ENCODE measurements at places on chromosomes 3 and 15.

DNA sequence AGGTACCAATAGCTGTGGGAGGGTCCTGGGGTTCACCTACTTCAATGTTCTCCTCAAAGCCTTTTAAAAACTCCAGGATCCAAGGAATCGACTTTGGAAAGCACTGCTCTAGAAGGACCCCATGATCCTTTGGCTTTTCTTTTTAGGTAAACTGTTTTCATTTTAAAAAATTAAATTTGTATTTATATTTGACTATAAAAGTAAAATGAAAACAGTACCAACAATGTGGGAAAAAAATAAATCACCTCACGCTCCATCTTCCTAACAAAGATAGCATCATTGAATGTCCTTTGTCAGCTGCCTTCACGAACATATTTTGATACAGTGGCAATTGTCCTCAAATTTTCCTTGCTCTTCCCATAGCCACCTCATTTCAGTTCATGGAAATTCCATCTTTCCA lies 127.5 kb downstream of the PLD1 start:
- no peak for DNase-seq

DNA sequence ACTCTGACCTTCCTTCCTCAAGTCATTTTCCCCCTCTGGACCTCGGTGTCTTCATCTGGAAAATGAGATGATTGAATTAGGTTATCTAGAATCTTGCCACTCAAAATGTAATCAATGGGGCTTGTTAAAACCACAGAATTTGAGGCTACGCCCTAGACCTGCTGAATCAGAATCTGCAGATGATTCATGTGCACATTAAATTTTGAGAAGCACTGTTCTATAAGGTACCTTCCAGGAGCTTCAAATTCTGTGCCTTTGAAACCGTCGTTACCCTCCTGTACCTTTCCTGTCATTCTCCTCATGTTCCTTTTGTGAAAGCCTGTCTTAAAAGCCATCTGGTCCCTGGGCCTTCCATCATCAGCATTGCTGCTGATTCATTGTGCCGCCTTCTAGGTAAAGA lies 172.4 kb upstream of the TOPAZ1 start:
- no peak for DNase-seq

DNA sequence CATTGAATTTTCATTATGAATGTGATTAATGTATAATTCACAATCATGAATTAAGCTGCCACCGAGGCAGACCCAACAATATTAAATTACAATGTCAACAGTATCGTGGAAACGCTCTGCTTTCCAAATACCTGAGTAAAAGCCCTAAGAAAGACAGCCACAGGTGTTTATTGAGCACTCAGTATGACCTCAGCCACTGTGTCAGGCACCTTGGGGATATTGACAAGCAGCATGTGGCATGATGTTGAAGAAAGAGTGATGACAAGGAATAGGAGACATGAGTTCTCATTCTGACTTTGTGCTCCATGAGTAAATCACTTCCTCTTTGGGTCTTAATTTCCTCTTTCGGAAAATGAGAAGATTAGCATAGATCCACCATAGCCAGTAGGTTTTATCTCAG lies 12.8 kb downstream of the C2CD4A start:
- DNase-seq: no peak

DNA sequence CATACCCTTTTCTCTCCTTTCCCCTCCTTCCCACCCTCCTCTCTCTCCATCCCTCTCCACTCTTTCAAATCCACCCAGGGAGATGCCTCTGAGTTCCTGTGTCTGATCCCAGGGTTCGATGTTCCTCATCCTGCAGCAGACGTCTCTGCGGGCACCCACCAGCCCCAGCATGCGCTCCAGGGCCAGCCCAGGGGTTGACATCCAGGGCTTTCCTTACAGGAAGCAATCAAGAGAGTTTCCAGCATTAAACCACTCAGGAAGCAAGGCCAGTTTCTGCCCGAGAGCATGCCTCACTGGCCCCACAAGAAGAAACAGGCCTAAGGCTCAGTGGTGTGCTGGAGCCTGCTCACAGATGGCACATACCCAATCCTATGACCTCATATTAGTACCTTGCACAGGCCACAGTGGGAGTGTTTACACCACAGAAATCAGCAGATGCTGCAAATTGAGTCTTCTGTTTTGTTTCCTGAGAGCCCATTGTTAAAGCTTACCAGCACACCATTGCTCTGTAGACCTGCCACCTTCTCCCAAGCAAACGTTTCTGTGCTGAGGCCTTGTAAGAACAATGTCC lies 13.2 kb downstream of the SLC6A1 start:
- no peak for DNase-seq

GRCh38 chr3:76991165-76991564 lies 48.7 kb upstream of the ROBO2 start:
- DNase-seq: no peak

DNA sequence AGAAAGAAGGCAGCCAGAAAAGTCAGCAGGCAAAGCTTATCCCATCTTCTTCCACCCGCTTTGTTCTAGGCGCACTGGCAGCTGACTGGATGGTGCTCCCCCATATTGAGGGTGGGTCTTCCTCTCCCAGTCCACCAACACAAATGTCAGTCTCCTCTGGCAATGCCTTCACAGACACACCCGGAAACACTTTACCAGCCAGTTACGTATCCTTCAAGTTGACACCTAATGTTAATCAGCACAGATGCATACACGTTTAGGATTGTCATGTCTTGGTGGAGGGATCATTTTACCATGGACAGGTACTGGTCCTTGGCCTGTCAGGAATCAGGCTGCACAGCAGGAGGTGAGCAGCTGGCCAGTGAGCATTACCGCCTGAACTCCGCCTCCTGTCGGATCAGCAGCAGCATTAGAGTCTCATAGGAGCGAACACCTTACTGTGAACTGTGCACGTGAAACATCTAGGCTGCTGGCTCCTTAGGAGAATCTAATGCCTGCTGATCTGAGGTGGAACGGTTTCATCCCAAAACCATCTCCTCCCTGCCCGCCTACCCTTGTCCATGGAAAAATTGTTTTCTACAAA lies 59.1 kb upstream of the PYDC2 start:
- no peak for DNase-seq

DNA sequence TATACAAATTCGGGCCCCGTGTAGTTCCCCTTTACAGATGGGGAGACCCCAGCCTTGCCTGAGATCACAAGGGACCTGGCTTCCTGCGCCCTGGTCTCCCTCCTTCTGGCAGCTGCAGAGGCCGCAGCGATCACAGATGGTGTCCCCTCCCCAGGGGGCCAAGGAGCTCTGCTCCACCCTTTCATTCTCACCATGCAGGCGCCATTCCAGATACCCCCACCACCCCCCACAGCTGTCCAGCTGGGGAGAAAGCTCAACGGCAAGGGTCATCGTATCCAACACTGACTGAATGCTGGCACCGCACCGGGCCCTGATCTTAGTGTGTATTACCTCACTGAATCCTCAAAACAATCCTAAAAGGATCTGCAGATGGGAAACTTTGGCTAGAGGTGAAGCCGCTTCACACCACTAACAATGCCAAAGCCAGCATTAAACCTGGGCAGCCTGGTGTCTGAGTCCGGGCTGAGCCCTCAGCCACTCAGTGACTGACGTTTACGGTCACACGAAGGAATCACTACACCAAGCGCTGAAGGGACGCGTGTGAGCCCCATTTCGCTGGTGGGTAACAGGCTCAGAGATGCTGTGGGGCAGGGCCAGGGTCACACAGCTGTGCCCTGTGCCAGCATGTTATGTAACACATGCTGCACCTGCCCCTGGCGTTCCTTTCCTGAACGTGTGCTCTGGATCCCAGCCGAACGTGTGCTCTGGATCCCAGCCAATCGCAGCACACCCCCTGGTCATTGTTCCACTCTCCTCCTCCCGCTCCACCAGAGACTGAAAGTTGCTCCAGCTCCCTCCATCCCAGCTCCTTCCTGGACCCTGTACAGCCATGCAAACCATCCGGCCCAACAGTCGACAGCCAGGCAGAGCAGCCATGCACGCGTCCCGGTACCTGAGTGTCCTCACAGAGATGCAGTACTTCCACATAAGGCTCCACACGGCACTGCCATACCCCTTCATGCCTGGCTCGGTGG lies 51.8 kb downstream of the IQSEC1 start:
- no peak for DNase-seq

DNA sequence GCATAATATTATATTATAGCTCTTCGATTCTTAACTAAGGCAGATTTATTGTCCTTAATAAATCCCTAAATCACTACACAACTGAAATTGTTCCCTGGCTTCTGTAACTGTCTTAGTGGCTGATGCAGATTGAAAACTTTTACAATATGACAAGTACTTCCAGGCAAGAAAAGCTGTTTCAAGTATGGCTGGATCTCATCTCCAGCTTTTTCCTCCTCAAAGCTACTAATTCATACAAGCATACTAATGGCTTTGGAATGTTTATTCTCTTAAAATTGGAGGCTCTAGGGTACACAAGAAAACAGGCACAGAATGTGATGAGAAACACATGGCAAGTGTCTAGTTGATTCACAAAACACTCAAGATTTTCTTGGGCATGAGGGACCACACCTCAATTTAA lies 351.5 kb upstream of the ICE2 start:
- DNase-seq: no peak

- DNase-seq: no peak
Observed at GRCh38 chr15:34708422-34708821, 46.4 kb downstream of the GJD2 start.

DNA sequence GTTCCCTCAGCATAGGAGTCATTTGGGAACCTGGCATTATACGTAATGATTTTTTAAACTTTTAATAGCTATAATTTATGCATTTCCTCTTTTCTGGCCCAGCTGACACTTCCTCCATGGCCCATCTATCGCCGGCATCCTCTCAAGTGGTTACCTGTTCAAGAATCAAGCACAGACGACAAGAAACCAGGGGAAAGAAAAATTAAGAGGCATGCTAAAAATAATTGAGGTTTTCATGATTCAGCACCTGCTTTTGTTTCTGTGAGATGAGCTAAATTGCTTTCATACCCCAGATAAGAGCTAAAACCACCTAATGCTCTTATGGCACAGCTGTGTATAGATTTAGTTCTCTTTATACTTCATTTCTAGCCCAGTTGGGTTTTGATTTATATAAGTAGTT lies 1.7 kb downstream of the SPCS1 start:
- no peak for DNase-seq

GRCh38 chr3:148221303-148221702 lies 476.4 kb upstream of the AGTR1 start:
- DNase-seq: no peak

DNA sequence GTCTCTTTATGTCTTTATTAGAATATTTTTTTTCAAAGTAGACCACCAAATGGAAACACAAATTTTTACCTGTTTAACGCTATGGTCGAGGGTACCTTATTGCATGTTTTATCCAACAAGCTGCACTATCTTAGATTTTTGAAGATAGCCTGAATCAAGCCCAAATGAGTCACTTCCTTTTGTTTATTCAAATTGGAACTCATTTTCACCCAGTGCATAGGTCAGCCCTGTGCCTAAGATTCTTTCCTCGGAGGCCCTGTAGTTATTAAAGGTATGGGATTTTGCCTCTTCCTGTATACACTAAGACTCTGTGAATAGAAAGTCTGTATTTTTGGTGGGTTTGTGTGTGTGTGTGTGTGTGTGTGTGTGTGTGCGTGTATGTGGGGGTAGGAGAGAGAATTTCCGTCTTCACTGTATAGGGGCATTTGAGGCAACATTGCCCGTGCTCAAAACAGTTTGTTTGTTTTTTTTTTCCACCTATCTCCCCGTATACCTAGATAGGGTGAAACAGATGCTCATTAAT lies 358.0 kb upstream of the CADM2 start:
- DNase-seq: no peak

- no peak for DNase-seq
Observed at GRCh38 chr3:84904816-84905555, 53.8 kb upstream of the CADM2 start.

GRCh38 chr3:103218793-103219192 lies 784.0 kb downstream of the ZPLD1 start:
- DNase-seq: no peak

DNA sequence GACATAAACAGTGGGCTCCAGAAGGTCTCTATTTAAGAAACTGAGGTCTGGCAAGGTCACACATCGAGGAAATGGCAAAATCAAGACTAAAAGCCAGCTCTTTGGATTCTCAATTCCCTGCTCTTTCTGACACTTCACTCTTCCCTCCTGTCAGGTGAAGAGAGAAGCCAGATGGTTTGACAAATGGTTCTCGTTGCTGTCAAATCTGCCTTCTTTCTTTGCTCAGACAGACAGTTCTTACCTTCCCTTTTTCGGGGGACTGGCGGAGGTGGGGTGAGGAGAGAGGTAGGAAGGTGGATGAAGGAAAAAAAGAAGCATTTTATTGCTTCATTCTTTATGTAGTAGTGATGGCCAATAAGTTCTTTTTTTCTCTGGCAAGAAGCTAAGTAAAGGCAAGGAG lies 133.4 kb downstream of the LPP start:
- DNase-seq: no peak

- no peak for DNase-seq
Observed at GRCh38 chr3:119342176-119342575, 48.0 kb downstream of the ARHGAP31 start.

DNA sequence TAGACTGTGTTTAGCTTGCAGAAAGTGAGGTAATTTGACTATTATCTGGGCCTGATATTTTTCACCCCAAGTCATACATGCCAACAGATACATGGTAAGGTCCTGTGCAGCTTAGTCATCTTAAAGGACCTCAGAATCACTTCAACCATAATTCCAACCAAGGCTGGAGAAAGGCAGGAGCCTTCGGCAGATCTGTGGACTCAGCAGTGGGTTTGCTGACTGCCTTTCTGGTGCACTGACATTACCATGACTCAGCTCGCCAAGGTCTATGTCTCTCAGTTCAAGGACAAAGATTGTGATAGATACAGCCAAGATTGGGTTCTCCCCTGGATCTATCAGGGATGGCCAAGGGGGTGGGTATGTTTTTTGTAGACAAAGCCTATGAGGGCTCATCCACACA lies 32.7 kb downstream of the LYZL4 start:
- no peak for DNase-seq

GRCh38 chr3:32399030-32399620 lies 7.5 kb downstream of the CMTM7 start:
- no peak for DNase-seq

- no peak for DNase-seq
Observed at GRCh38 chr15:90286678-90287077, 21.2 kb downstream of the NGRN start.

DNA sequence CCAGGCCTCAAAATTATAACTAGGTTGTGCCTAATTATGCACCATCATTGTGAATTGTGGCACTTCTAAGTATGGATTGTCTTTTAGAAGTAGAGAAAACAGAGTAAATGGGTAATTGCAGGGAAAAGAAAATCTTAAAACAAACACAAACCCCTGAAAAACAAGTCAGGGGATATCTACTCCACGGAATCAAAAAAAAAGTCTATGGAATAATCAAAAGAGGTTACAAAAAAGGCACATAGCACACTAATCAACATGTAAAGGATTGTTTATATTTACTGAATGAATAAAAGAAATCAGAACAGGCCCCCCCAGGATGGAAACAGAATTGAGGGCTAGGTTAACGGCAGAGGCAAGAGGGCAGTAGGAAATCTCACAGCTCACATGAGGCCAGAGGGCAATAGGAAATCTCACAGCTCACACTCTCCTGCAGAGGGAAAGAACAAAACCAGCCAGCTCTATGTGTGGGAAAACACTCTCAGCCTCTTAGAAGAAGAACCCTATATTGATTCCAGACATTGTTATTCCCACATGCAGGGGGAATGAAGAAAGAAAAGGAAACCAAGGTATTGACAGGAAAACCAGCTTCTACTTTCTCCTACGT lies 72.7 kb upstream of the FNDC3B start:
- DNase-seq: no peak

Measured in caudate nucleus (tissue), 63 donors.